Activated CD4-positive, alpha-beta T cell treated with anti-CD3 and anti-CD28 coated beads for 36 hours (primary cell): ENCODE measurements at places on chromosomes 4 and X. TPM values are rescaled to one million over a fixed set of nuclear protein-coding genes. Genes with fewer than 3 reads are reported as not detected.

DNA sequence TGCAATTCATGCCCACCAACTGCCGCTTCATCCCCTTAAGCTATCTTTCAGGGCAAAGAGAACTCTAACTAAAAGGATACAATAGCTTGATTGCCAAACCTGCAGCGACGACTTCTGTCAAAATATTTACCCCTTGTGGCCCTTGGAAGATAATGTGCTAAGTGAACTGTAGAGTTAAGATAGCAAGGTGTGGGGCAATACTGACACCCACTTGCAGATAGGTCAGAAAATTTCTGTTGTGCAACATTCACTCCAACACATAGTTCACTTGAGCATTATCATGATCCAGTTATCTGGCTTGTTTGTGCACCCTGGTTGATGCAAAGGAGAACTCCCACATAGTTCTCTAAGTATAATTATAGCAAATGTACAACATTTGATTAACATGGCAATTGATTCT lies 55.6 kb downstream of the RHOXF2B start:
- H3K27ac ChIP-seq, result no peak overlapping the region
- H3K4me1 ChIP-seq, result no peaks in the 10 kb centered on the region
- no peak overlapping the region for H3K4me3 ChIP-seq
- peaks cover 9% of the 10 kb centered on the region for H3K27me3 ChIP-seq
- no peak for DNase-seq

DNA sequence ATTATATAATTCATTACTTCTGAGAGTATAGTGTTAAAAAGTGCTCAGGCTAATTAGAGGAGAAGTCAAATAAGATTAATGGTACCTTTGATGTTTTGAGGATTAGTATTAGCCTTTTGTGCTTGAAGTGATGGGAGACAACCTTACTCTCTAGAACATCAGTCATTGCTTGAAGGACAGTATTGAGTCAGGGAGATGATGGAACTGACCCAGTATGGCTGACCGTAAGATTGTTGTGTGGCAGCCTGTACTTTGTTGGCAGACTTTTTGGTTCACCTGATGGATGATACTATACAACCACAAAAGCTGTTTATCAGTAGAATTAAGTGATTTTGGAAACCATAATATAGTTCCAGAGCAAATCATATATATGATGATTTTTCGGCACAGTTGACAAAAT lies 9.9 kb downstream of the OGT start:
- H3K4me3 ChIP-seq, result peak overlapping the region; percentile 96
- H3K27ac ChIP-seq, result peak overlapping the region; percentile 98
- H3K27me3 ChIP-seq, result no peaks in the 10 kb centered on the region
- H3K4me1 ChIP-seq, result peaks cover 60% of the 10 kb centered on the region

GRCh38 chrX:26558719-26559386 lies 342.9 kb downstream of the MAGEB5 start:
- no peaks in the 10 kb centered on the region for H3K4me1 ChIP-seq
- no peak overlapping the region for H3K27ac ChIP-seq
- H3K4me3 ChIP-seq, result no peak overlapping the region
- H3K27me3 ChIP-seq, result no peaks in the 10 kb centered on the region
- H3K36me3 ChIP-seq, result no peaks in the 10 kb centered on the region
- no peak for DNase-seq

DNA sequence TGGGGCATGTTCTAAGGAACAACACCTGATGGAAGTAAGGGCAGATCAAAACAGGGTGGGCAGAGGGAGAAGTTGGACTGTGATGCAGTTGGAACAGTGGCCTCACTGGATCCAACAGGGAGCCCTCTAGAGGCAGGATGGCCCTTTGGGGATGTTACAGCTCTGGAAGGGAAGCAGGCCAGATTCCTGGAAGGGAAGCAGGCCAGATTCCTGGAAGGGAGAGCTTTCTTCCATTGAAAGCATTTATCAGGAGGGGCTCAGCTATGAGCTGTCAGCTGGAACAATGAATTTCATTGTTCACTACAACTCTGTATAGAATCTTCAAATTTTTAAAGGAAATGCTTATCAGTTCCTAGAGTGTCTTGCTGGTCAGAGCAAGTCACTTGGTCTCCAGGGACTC lies 17.7 kb downstream of the IL15 start:
- H3K27ac ChIP-seq, result no peak overlapping the region
- no peaks in the 10 kb centered on the region for H3K4me1 ChIP-seq
- H3K36me3 ChIP-seq, result no peaks in the 10 kb centered on the region
- no peak for DNase-seq
- H3K4me3 ChIP-seq, result no peak overlapping the region

DNA sequence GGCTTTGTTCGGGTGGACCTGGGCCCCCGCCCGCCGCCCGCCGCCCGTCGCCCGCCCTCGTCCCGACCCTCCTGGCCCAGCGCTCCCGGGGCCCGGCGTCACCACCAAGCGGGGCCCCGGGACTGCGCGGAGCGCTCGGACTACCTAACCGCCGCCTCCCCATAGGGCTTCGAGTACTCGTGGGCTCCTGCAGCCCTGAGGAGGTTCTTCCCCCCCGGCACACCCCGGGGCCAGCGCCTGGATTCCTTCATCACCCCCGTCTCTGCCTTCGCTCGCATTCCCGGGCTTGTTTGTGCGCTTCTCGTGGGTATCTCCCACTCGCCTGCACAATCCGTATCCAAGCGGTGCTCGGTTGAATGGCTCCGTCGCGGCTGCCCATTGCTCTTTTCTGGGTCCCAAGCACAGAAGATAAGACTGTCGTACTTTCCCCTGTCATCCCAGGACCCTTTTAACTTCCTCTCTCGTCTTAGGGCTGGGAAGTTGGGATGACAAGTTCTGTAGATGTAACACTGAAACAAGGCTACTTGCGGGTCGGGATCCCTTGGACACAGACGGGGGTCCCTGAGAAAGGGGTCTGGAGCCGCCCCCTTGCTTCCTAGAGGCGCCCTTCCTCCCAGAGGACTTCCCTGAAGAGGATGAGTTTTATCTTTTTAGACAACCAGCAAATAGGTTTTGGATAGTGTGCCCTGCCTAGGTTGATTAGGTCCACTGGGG lies 565 bp downstream of the MOB1B start:
- peaks cover 18% of the 10 kb centered on the region for H3K36me3 ChIP-seq
- H3K4me3 ChIP-seq, result peak overlapping the region; percentile 96
- DNase-seq, result no peak
- H3K27me3 ChIP-seq, result no peaks in the 10 kb centered on the region
- H3K27ac ChIP-seq, result peak overlapping the region; percentile 88
- H3K4me1 ChIP-seq, result peaks cover 27% of the 10 kb centered on the region

DNA sequence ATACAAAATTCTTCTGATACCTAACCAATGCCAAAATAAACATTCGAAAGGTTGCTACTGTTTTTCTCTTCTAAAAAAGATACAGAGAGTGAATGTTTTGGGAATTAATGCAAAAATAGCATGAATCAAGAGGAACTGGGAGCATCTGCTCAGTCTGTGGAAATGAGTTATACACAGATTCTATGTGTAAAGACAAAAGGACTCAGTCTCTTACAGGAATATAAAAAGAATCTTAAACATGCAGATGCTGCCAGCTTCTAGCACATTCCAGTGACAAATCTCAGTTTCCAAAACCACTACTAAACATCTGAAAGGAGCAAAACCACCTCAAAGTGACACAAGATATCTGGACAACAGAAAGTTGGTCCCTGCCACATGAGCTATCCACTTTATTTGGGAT lies 55.0 kb downstream of the PAPSS1 start:
- H3K27ac ChIP-seq, result no peak overlapping the region
- no peaks in the 10 kb centered on the region for H3K36me3 ChIP-seq
- no peak for DNase-seq
- no peaks in the 10 kb centered on the region for H3K4me1 ChIP-seq
- H3K27me3 ChIP-seq, result no peaks in the 10 kb centered on the region

DNA sequence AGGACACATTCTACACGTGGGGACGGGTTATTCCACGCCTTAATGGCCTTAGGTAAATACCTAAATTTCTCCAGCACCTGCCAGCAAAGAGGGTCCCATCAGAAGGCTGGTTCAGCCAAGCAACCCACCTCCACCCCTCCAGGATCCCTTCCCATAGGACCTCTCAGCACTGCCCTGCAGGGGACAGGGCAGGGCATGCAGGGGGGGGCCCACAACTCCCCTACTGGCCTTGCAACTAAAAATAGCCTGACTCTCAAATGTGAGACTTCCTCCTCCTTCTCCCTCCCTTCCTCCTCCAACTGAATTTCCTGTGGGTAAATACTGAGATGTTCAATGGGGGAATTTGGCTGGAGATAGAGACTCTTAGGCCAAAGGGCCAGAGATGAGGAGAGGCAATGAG lies 6.3 kb downstream of the LAS1L start:
- H3K36me3 ChIP-seq, result peaks cover 28% of the 10 kb centered on the region
- H3K27me3 ChIP-seq, result no peaks in the 10 kb centered on the region
- peaks cover 16% of the 10 kb centered on the region for H3K4me1 ChIP-seq
- no peak overlapping the region for H3K4me3 ChIP-seq
- no peak overlapping the region for H3K27ac ChIP-seq
- no peak for DNase-seq

GRCh38 chrX:110847334-110847733 lies 51.7 kb upstream of the CHRDL1 start:
- H3K4me3 ChIP-seq, result no peak overlapping the region
- DNase-seq, result no peak
- no peaks in the 10 kb centered on the region for H3K36me3 ChIP-seq
- H3K27me3 ChIP-seq, result peaks cover 2% of the 10 kb centered on the region

DNA sequence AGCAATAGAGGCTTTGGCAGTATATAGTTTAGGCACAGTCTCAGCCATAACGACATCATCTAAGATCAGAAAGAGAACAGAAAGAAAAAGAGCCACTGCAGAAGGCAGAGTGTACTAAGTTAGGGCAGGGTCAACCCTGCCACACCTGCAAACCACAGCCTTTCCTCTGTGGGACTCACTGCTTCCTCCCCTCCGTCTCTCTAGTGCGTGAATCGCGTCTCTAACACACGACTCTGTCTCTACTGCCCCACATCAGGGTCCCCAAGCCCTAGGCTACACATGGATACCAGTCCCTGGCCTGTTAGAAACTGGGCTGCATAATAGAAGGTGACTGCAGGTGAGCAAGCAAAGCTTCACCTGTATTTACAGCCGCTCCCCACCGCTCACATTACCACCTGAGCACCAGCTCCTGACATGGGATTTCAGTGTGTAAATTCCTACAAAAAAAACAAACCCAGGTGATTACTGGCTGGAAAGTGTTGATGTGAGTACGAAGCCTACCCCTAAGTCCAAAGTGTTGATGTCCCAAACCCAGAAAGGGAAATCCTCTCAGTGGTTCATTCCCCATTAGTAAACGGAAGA lies 128.9 kb downstream of the PRKX start:
- H3K27ac ChIP-seq, result no peak overlapping the region
- peaks cover 13% of the 10 kb centered on the region for H3K4me1 ChIP-seq
- H3K36me3 ChIP-seq, result no peaks in the 10 kb centered on the region
- no peak overlapping the region for H3K4me3 ChIP-seq
- H3K27me3 ChIP-seq, result no peaks in the 10 kb centered on the region

DNA sequence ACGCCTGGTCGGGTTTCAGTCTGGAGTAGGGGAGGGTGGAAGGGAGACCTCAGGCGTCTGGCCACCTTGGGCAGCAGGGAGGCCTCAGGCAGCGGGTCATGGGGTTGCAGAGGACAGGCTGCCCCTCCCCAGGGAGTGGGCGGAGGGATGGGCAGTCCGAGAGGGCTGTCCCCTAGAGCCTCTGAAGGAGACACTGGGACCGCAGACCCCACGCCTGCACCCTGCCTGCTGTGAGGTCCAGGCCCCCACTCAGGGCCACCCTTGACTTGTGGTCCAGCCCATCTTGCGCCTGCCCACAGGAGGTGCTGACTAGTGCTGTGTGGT lies 16.5 kb downstream of the FGFRL1 start:
- H3K4me1 ChIP-seq, result peaks cover 5% of the 10 kb centered on the region
- DNase-seq, result no peak
- no peak overlapping the region for H3K27ac ChIP-seq
- H3K36me3 ChIP-seq, result peaks cover 11% of the 10 kb centered on the region
- no peaks in the 10 kb centered on the region for H3K27me3 ChIP-seq

- no peak for DNase-seq
- H3K4me3 ChIP-seq, result no peak overlapping the region
- no peaks in the 10 kb centered on the region for H3K36me3 ChIP-seq
- H3K27me3 ChIP-seq, result peaks cover 2% of the 10 kb centered on the region
- no peak overlapping the region for H3K27ac ChIP-seq
- no peaks in the 10 kb centered on the region for H3K4me1 ChIP-seq
Observed at GRCh38 chr4:76792418-76792817, 105.5 kb downstream of the SOWAHB start.

- peak; percentile 70 for DNase-seq
- H3K27me3 ChIP-seq, result no peaks in the 10 kb centered on the region
- peak overlapping the region; percentile 67 for H3K4me3 ChIP-seq
- peak overlapping the region; percentile 92 for H3K27ac ChIP-seq
- peaks cover 66% of the 10 kb centered on the region for H3K36me3 ChIP-seq
Observed at GRCh38 chr4:108080747-108081146, 88.0 kb downstream of the LEF1 start.

Gene OTUD5
- 98.1 TPM for total RNA-seq

Gene RELL1
- 8.5 TPM for total RNA-seq

Gene GLA
- total RNA-seq, result 42.2 TPM

Gene GPR50
- not detected for total RNA-seq

Gene NLGN3
- 0.77 TPM for total RNA-seq
